ENCODE measurements at places on chromosomes 4 and X.

GRCh38 chr4:2570551-2571222 lies 34.2 kb downstream of the FAM193A start:
- DNase-seq: no peak

DNA sequence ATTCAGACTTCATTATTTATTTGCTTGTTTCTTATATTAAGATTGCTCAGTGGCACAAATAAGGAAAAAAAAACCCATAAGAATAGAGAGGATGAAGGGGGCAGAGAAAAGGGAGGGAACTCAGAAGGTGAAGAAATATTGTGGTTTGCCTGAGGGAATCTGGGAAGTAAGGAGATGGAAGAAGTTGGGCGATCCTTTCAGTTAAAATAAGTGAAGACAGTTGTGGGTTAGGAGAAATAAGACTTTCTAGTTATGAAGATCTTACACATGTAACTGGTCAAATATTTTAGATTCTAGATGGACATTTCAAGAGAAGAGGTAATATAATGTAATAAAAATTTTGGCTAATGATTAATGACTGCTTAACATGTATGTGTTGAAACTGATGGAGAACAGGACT lies 138.7 kb upstream of the LIMCH1 start:
- no peak for DNase-seq

DNA sequence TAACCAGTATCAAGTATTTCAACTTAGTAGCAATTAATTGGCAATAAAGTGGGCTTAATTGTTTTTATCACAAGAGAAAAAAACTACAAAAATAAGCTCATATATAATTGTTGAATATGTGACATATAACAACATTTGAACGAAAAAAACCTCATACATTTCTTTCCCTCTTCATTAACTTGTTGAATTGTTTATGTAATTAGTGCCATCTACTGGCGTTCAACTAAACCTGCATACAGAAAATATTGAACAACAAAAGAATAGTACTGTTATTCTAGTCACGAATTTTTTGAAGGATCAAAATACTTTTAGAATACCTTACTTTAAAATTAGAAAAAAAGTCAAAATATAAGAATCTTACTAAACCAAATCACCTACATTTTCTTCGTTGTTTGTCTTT lies 586.5 kb upstream of the FTHL17 start:
- no peak for DNase-seq

- no peak for DNase-seq
Observed at GRCh38 chr4:91434631-91435030, 869.1 kb upstream of the GRID2 start.

- DNase-seq: no peak
Observed at GRCh38 chr4:10879411-10880110, 195.0 kb upstream of the CLNK start.

DNA sequence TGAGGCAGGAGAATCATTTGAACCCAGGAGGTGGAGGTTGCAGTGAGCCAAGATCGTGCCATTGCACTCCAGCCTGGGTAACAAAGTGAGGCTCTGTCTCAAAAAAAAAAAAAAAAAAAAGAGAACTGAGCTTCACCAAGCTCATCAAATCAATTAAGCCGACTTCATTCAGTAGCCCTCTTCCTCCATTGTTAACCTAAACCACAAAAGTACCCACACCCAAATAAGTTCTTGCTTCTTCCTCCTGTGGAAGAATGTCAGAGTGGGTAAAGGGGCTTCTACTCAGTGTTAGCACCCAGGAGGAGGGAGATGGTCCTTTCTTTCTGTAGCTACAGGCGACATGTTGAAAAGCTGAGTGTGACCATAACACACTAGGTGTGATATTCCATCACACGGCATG lies 58.6 kb upstream of the CHRNA9 start:
- DNase-seq: no peak

DNA sequence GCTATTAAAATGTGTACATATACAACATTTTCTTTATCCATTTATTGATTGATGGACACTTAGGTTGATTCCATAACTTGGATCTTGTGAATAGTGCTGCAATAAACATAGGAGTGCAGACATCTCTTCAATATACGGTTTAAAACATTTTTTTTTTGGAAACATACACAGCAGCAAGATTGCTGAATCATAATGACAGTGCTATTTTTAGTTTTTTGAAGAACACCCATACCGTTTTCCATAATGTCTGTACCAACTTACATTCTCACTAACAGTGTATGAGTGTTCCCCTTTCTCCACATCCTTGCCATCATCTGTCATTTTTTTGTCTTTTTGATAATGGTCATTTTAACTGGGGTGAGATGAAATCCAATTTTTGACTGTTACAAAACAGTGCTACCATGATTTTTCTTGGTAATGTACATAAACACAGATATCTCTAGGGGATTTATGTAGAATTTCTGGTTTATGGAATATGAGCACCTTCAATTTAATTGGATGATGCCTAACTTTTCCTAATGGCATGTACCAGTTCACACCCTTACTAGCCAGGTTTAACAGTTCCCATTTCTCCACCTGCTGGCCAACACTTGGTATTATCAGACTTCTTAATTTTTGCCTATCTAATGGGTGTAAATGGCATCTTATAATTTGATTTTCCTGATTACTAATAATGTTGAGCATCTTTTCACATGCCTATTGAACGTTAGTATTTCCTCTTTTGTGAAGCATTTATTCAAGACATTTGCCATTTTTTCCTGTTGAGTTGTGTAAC lies 21.0 kb upstream of the TMSB15B start:
- DNase-seq: no peak

- DNase-seq: no peak
Observed at GRCh38 chrX:150219374-150220185, 143.5 kb upstream of the MAMLD1 start.

- no peak for DNase-seq
Observed at GRCh38 chrX:155052738-155053498, 18.0 kb downstream of the CMC4 start.

DNA sequence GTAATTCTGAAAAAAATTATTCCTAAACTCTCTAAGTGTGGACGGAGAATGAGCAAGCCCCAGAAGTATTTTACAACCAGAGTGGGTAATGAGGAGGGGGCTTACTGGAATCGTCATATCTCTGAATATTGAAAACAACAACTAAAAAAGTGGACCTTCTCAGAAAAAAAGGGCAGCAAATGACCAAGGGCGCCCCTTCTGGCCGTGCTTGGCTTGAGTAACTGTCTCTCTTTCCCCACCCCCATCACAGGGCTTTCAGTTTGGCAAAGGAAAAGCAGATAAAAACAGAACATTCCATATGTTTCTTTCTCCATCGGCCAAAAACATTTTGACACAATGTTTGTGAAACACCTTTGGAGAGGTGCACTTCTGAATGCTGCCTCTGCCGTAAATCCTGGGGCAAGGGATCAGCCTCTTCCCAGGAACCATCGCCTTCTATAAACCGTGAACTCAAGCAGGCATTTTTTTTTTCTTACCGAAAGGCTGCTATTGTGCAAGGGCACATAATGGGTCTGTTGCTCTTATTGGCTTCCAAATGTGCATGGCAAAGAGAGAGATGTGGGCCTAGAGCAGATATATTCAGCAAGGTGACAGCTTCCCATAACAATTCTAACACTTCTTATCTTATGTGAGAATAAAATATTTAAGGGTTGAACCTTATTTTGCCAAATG lies 115.4 kb downstream of the PARM1 start:
- no peak for DNase-seq

- no peak for DNase-seq
Observed at GRCh38 chr4:990746-991367, 2.3 kb downstream of the SLC26A1 start.

GRCh38 chr4:100190643-100191600 lies 654 bp upstream of the DDIT4L start:
- DNase-seq: no peak

- DNase-seq: no peak
Observed at GRCh38 chrX:150308041-150308440, 55.1 kb upstream of the MAMLD1 start.

DNA sequence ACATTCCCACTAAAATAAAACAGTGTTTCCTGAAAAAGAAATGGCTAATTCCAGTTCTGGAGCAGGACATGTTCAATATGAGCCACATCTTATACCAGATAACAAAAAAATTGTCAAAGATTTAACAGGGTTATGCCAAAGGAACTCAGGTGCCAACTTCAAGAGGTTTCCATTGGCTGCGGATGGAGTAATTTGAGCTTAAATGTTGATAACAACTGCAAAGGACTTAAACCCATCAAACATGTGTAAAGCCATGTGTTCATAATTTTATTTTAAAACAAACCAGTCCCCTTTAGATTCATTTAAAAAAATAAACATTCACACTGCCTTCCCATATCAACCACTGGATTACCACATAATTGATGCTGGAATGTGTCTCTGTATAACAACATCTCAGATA lies 156.4 kb upstream of the PCDH18 start:
- DNase-seq: no peak

DNA sequence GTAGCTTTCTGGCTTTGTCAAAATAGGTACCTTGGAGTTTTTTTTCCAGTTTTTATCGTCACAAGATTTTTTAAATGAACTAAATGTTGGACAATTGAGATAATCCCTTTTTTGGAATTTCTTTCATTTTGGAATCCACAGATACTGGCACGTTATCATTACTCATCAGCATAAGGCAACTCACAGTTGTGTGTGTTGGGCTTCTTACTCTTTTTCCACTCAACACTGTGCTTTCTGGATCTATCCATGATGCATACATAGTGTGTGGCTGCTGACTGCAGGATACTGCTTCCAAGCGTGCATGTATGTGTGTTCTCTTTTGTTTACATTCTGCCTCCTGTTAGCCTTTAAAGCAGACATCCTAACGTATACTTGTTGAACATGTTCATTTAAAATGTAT lies 113.5 kb upstream of the FAM9A start:
- DNase-seq: no peak
